T follicular helper cell (primary cell): ENCODE measurements at places on chromosomes 6 and 20.

DNA sequence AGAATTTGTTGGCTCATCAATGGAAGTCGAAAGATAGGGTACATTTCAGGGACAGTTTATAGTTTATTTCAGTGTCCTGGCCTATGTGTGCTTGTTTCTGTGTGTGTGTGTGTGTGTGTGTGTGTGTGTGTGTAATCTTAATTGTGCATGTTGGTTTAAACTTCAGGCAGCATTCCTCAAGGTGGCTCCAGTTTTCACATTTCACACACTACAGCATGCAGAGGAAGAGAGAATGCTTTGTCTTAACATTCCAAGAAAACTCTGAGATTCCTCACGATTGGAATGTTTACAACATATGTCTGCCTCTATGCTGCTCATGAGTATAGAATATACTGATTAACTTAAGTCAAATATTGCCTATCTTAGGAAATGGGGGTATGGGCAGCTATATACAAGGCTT is 332.6 kb upstream of the EPHA7 start:
- DNase-seq: no peak

- DNase-seq: no peak
Measured at GRCh38 chr6:144325232-144325631, 40.1 kb downstream of the UTRN start.

DNA sequence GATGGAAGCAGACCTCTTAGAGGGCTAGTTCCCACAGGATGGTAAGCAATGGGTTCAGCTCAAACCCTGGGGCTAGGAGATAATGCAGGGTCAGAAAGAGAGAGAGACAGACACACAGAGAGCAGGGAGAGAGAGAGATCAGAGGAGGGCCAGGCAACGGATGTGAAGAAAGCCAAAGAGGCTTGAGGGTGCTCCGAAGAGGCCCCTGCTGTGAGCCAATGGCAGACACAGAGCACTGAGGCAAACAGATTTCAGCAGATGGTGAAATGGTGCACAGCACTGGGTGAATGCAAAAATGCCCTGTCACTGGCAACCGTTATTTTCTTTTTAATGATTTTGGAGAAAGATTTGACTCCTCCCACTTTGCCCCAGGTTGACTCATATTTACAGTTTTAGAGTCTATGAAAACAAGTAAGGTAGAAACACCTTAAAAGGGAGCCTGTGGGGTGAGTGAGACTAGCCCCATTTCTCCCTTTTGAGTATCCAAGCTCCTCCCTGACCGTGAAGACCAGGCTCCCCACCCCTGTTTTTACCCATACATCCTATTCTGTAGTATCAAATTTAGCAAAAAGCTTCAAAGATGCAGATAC is 840 bp downstream of the DEFB132 start:
- DNase-seq: no peak

DNA sequence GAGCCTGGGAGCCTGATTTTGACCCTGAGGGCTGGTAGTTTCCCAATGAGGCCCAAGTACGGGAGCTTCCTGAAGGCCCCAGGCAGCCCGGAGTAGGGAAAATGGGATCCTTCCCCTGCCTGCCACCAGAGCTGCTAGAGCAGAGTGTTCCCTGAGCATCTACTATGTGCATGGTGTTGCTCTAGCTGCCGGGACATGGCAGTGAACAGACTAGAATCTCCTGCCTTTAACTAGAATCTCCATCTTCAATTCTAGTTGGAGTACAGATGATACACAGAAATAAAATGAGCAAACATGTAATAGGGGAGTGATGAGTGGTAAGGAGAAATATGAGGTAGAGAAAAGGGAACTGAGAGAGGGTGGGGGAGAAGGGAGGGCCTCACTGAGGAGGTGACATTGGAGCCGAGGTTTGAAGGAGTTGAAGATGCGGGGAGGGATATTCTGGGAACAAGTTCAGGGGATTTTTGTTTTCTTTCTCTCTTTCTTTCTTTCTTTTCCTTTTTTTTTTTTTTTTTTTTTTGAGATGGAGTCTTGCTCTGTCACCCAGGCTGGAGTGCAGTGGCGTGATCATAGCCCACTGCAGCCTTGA is 18.5 kb downstream of the VSTM2L start:
- no peak for DNase-seq

DNA sequence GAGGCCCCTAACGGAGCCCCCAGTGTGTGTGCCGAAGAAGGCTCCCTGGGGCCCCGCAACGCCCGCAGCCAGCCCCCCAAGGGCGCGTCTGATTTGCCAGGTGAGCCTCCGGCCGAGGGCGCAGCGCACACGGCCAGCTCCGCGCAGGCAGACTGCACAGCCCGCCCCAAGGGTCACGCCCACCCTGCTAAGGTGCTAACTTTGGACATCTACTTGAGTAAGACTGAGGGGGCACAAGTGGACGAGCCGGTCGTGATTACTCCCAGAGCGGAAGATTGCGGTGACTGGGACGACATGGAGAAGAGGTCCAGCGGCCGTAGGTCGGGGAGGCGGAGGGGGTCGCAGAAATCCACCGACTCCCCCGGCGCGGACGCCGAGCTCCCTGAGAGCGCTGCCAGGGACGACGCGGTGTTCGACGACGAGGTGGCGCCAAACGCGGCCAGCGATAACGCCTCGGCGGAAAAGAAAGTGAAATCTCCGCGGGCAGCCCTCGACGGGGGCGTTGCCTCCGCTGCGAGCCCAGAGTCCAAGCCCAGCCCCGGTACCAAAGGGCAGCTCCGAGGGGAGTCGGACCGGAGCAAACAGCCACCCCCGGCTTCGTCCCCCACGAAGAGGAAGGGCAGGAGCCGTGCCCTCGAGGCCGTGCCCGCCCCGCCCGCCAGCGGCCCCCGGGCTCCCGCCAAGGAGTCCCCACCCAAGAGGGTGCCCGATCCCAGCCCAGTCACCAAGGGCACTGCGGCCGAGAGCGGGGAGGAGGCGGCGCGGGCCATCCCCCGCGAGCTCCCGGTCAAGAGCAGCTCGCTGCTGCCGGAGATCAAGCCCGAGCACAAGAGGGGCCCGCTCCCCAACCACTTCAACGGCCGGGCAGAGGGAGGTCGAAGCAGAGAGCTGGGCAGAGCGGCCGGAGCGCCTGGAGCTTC is 117.0 kb downstream of the RTN4IP1 start:
- DNase-seq: peak; percentile 67

GRCh38 chr6:35795453-35796071 is 1.6 kb downstream of the CLPS start:
- no peak for DNase-seq

- no peak for DNase-seq
Measured at GRCh38 chr6:3755637-3756545, 4.4 kb upstream of the PXDC1 start.

DNA sequence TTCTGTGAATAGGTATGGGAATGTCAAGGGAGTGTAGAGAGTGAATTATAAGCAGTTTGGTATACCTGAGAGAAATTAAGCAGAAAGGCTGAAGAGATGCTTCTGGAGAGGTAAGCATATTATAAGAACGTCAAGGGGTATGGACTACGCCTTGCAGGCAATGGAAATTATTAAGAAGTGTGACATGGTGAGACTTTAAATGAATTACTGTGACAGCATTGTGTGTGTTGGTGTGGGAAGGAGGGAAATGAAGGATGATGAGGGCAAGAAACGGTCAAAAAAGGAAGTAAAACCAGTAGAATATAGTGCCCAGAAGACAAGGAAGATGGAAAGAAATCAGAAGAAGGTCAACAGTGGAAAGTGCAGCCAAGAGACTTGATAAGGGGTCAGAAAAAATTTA is 5.9 kb downstream of the KHDRBS2 start:
- DNase-seq: no peak

GRCh38 chr6:82183642-82184282 is 63.8 kb downstream of the IBTK start:
- no peak for DNase-seq

DNA sequence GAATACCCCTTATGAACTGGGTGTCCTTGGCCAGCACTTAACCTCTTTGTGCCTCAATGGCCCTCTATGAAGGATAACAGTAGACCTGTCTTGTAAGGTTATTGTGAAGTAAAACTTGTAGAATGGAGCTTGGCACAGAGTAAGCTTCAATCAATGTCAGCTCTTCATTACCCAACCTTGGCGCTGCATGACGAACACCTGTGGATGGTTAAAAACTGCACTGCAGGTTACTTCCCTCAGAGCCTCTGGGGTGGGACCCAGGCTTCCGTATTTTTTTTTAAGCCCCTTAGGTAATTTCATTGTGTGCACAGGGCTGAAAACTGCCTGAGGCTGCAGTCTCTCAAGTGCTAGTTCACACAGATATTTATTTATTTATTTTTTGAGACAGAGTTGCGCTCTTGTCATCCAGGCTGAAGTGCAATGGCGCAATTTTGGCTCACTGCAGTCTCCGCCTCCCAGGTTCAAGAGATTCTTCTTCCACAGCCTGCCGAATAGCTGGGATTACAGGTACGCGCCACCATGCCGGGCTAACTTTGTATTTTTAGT is 42.8 kb upstream of the SLC23A2 start:
- DNase-seq: no peak

DNA sequence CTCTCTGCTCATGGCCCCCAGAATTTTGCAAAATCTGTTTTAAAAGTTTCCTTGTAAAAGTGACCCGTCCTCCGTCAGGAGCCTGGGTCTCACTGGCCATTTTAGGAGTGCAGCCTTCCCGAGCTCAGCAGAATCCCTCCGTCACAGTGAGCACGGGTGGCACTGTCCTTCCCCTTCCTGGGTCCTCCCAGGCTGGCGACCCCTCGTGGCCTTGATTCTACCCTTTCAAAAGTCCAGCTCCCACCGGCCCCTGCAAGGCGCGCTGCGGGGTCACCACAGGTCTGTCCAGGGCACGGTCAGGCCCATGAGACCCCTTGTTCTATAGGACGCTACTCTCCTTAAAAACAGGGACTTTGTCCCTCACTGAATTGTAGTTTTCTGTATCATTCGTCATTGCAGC is 112.7 kb downstream of the PSMB1 start:
- DNase-seq: no peak
